GM18507 (cell line): ENCODE measurements at places on chromosomes 2 and 18.

- DNase-seq, result no peak
These were observed 60.7 kb upstream of the CAVIN2 start for GRCh38 chr2:191907545-191907944.

DNA sequence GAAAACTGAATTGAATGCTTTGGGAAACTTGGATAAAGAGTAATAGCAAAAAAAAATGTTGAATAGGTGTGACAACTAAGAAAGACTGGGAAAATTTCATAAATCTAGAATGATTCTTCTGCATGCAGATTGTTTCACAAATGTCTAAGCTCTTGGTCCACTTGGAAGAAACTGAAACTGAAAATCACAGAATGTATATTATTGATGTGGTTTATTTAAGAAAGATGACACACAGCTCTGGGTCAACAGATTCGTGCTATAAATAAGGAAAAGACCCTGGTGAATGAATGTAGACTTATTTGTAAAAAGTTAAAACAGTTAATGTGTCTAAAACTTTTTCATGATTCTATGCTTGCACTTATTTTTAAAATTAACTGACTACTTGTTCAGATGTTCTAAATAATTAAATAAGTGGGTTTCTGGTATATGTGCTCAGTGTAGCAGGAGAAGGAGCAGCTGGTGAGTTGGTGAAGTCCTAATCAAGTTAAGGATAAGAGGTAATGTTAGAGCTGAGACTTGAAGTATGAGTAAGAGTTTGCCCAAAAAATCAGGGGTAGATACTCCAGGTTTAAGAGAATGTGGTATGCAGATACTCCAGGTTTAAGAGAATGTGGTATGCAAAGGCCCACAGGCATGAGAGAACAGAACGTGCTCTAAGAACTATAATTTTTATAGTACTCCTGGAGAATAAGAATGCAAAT lies 24.5 kb downstream of the UGP2 start:
- no peak for DNase-seq

- DNase-seq, result no peak
These were observed at the start of gene LRRFIP1 for GRCh38 chr2:237627441-237628246. TSS of gene LRRFIP1 (plus strand) at chr2:237627587. CDS start at chr2:237627645, 58 bp downstream.

- no peak for DNase-seq
These were observed 10.1 kb downstream of the ZEB2 start for GRCh38 chr2:144509879-144510221.

GRCh38 chr18:1784113-1784512 lies 787.2 kb downstream of the METTL4 start:
- DNase-seq, result no peak

GRCh38 chr2:17517481-17518211 lies 594 bp downstream of the RAD51AP2 start:
- no peak for DNase-seq
